ENCODE measurements at places on chromosomes 6 and 20. TPM values are rescaled to one million over a fixed set of nuclear protein-coding genes. Genes with fewer than 3 reads are reported as not detected.

The PSMB8 gene
- polyA plus RNA-seq, result 12.4 TPM

The C2 gene
- polyA plus RNA-seq, result 5.0 TPM

The LY6G6C gene
- 0.62 TPM for polyA plus RNA-seq

The HSPA1L gene
- 4.2 TPM for polyA plus RNA-seq

DNA sequence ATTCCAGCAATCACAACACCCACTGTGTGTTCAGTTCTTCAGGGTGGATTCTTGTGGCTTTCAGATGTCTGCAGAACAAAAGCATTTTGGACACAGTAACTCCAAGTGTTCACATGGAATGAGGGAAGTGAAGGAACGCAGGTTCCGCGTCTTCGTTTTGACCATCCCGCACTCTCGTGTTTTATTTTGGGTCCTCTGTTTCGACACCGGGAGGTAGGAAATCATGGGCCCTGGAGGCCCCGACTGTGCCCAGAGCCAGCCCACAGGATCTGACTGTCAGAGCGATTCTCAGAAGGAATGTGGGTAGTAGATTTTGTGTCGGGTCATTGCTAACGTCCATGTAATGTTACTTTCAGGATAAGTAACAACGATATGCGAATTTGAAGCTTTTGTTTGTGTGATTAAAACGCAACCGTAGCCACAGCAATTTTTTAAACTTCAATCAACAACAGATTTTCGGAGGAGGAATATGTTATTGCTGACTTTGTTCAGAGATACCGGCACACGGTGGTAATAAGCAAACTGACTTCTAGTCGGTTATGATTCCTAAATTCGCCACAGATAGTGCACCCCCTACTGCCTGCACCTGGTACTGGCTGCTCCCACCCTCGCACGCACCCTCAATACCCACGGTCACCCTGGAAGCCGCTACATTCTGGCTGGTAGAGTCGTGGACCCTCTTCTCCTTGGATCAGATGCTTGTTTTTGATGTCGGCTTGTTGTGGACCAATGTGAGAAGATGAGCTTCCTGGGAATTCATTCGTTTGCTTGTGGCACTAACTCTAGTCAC, 10.5 kb downstream of the NPEPL1 start:
- no peak for DNase-seq

DNA sequence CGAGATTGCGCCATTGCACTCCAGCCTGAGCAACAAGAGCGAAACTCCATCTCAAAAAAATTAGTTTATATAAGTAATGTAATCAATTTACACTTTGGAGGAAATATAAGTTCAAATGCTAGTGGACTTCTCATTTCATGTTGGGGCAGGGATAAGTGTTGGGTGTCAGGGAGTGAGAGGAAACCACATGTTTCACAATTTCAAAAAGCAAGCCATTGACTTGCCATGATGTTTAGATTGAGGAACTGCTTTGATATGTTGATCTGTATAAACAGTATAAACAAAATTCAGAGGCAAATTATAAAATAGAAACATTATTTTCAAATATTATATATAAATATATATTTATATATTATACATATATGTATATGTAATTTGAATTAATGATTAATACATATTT, 42.7 kb downstream of the FILIP1 start:
- no peak for DNase-seq

- no peak for DNase-seq
Measured at GRCh38 chr6:13229205-13230085, 98.9 kb downstream of the TBC1D7 start.

GRCh38 chr6:156710479-156710878, 66.7 kb upstream of the ARID1B start:
- no peak for DNase-seq

GRCh38 chr6:24140591-24140990, 14.6 kb downstream of the NRSN1 start:
- peak; percentile 93 for DNase-seq

GRCh38 chr6:32153564-32154513, at the start of gene PPT2:
Gene PPT2 (plus strand): TSS chr6:32154141. CDS start chr6:32154595, 454 bp downstream.
- peak; percentile 96 for DNase-seq

- DNase-seq, result no peak
Measured at GRCh38 chr20:44829688-44830087, 19.3 kb upstream of the RIMS4 start.

DNA sequence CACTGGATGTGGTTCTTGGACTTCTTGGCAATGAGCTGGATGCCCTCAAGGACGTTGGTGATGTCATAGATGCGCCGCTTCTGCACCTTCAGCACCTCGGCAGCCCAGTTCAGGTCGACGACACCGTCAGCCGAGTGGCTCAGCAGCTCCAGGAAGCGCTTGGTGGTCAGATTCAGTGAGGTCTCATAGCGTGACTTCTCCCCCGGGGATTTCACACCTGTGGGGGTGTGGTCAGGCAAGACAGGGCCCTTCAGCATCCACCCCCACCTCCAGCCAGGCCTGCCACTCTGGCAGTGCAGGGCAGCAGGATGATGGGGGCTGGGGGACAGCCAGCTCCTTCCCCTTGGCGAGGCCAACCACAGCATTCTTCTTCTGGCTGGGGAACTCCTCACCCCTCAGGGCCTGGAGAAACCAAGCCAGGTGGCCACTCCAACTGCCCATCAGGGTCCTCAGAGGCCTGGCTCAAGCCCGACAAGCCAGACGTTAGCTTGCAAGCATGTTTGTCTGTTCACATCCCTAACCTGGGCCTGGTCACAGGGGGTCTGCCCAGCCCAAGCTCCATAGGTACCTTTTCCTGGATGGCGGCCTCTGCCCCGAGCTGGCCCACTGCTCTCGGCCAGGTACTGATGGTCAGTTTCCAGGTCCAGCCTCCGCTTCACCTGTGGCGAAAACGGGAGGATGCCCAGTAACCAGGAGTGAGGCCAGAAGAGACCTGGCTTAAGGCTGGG, 5.7 kb upstream of the NECAB3 start:
- no peak for DNase-seq

Data from muscle of arm (tissue), 14 donors.